Activated CD4-positive, CD25-positive, alpha-beta regulatory T cell treated with anti-CD3 and anti-CD28 coated beads, Interleukin-2, amount 50 U/mL, for 16 hours (primary cell): ENCODE measurements at places on chromosomes 2 and 18.

DNA sequence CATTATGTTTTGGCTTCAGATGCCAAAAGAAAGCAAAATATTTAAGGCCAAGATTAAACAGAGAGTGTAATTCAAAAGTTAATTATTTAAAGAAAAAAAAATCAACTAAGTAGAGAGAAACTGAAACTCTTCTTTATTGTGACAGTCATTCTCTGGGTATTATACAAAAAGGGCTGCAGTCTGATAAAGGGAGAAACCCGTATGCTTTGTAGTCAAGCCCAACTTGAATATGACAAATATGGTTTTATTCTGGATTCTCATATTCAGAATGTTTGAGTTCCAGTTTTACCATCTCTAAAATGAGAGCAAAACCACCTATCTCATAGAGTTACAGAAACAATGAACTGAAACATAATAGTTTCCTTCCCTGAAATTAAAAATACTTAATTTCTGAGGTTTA lies 8.2 kb downstream of the CDH2 start:
- DNase-seq = no peak

DNA sequence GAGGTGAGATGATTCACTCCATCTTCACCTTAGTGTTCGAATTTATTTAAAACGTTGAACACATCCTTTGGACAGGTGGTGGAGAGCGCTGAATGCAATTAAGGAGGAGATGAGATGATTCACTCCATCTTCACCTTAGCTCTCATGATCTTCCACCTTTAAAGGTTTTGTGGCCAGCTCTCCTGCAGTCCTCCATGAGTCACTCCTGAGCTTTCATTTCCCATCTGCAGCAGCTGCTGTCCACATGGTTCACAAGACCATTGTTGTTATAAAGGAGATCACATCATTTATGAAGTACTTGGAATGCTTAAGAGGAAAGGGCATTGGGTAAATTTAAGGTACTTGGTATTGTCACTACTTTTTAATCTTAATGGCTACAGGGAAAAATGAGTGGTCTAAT lies 298.5 kb downstream of the PAX3 start:
- DNase-seq = no peak

- DNase-seq = no peak
These were observed 50.8 kb downstream of the TRIB2 start for GRCh38 chr2:12767541-12767940.

GRCh38 chr2:20403774-20404312 lies 43.0 kb upstream of the RHOB start:
- no peak for DNase-seq

- DNase-seq = no peak
These were observed 111.2 kb downstream of the KLF7 start for GRCh38 chr2:207054521-207054920.

DNA sequence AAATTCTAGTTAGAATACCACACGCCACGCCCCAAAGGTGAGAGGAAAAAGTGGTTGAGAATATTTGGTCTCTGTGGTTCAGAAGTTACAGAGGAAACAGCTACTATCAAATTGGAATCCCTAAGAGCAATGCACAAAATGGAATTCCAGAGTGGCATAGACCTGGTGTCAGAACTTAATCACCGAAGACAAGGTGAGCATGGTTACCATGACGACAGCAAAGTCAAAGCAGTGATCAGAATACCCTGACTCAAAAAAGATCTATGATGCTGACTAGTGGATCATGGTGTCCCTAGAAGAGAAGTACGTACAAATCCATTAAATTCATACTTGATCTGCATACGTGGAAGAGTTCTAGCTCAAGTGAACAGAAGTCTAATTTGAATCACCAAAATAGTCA lies 14.5 kb downstream of the LRRTM4 start:
- DNase-seq = no peak

DNA sequence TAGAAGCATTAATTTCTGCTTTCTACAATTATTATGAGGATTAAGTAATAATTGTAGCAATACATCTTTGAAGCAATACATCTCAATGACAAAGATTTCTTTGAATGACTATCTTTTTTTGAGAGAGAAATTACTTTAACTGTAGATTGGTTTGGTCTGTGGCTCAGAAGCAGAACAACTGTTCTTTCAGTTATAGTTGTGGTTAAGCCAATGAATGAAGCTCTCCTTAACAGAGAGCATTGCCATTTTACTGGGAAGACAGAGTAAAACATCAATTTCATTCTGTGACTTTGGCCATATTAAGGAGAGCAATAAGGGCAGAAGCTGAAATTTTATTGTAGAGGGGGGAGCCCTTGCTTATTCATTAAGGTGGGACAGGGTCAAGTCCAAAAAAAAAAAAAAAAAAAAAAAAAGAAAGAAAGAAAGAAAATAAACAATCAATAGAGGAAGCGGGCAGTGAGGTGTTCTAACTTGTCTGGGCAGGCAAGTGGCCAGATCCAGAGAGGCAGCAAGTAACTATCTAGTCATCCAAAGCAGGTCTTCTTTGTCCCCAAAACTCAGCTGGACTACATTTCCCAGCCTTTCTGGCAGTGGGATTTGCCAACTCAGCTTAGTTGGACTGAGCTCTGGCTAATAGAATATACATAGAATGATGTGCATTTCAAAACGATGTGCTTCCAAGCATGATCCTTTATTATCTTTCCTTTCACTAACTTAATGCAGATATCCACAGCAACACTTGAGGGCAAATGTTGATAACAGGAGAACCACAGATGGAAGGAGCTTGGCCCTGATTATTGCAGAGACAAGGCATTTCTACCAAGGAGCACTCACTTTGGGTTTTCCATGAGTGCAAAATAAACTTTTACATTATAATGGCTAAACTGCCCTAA lies 462.7 kb upstream of the CDH20 start:
- no peak for DNase-seq

DNA sequence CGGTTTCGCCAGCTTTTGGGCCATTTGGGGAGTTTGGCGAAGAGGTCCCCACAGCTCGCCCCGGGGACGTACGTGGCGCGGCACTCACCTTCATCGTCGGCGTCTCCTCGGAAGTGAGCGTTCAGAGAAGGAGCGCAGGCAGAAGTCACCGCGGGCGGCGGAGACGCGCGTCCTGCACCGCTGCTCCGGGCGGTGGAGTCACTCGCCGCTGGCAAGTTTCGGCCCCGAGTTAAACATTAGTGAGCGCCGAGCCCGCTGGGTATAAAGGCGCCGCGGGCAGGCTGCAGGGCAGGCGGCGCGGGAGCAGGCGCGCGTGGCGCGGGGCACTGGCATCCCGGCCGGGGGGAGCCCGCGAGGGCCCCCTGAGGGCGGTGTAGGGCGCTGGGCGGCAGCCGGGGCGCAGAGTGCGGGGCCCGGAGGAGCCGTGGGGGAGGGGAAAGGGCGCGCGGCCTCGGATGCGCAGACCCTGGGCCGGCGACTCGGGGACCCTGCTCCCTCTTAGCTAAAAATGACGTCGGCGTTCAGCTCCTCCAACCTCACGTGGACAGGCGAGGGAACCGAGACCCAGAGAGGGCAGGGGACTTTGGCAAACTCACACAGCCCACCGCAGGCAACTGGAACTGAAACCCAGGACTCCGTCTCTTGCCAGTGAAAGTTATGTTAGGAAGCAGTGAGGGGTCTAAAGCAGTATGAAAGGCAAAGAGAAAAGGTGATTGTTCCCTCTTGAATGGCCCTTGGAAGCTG lies at the start of gene DPP4:
Gene DPP4, minus strand, starts transcription at position 328 of the 744 bp plus-strand sequence. Its CDS starts 234 bp downstream, at position 94.
- DNase-seq = no peak

GRCh38 chr2:71882949-71883472 lies 264.7 kb downstream of the CYP26B1 start:
- DNase-seq = no peak

DNA sequence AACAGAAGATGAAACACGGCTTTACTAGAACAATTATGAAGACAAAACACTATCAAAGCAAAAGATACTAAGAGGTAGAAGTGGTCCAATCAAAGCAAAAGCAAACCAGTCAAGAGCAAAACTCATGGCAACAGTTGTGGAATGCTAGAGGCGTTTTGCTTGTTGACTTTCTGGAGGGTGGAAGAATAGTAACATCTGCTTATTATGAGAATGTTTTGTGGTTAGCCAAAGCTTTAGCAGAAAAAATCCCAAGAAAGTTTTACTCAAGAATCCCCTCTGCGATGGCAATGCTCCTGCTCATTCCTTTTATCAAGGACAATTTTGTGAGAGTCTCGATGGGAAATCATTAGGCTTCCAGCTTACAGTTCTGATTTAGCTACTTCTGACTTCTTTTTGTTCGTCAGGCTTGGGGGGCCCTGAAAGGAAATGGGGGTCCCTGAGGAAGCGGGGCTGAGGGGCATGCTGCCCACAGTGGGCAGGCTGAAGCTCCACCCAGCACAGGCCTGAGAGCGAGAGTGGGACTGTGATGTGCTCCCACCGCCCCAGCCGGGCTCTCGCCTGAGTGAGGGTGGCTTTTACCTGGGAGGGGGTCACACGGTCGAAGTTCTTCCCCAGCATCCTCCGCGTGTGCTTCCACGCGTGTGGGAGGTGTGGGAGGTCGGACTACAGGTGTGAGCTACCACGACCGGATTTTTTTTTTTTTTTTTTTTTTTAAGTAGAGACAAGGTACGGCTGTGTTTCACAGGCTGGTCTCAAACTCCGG lies 49.0 kb upstream of the MC4R start:
- no peak for DNase-seq

DNA sequence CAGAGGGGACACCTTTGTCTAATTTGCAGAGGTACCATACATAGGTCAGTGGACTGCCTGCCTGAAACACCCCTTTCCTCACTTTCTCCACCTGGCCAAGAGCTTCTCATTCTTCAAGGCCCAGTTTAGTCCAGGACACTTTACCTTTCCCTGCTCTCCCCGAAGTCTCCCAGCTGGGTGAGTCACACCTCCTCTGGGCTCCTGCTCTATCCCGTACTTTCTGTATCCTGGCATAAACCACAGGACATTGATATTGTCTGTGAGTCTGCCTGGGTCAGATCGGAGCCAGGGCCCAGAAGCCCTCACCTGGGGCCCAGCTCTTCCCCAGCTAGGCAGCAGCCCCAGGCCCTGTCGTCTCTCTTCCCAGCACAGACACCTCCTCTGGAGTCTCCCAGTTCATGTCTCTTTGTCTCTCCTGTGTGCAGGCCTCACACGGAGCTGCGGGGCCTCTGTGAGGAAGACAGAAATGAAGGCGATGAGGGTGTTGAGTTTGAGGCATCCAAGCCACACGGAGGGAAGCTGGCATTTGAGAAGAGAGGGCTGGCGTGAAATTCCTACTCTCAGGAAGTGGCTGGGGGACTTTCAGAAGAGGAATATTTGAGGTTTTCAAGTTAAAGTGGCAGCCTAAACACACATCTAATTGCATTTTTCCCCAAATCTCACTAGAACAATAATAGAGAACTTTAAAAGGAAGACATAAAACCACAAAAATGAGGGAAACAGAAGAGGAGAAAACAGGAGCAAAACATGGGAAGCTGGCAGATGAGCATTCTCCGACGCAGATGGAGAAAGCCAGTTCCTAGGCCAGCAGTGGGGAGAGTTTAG lies 79.6 kb upstream of the LAPTM4A start:
- DNase-seq = no peak

- no peak for DNase-seq
These were observed 368 bp downstream of the TMEFF2 start for GRCh38 chr2:192194265-192194865.

DNA sequence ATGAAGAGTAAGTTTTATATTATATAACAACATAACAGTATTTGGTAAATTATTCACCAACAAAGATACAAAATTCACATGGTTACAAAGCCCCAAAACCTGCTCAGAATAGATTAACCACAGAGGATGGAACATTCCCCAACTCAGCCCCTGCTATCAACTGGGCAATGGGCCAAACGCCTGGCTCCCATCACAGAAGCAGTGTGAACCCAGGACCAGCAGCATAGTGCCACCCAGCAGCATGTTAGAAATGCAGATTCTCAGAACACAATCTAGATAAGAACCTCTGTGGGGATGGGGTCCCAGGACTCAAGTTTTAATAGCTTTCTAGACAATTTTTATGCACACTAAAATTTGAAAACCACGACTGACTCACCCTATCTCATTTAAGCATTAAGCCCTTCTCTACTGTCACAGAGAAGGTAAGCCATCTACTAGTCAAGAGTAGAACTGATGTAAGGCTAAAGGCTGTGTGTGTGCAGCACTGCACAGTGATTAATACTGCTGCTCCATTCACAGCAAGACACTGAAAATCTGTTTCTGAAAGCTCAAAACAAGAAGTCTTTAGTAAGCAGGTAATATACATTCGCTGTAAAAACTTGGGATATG lies 15.2 kb downstream of the AFG3L2 start:
- no peak for DNase-seq

DNA sequence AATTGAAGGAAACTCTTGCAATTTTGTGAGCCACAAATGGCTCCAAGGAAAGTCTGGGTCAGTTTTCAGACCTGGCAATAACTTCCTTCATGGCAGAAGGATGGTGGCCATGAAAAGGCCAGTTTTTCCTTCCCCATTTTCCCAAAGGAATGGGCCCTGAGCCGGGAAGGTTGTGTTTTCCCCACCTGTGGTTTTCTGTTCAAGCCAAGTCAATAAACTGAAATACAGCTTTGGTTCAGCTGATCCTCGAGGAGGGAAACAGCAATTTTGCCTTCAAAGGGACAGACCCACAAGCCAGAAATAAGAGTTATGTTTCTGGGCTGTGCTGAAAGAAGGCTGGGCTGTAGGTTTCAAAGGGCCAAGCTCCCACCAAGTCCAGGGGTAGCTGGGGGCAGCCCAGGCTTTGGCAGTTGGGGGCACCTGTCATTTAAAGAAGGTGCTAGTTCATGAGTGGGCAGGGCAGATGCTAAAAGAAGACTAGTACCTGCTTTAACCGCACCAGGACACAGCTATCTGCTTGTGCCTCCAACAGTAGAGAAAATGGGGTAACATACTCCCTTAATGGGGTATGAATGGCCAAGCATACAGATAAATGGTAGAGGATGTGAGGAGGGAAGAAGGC lies 97.0 kb downstream of the TTC32 start:
- DNase-seq = no peak

DNA sequence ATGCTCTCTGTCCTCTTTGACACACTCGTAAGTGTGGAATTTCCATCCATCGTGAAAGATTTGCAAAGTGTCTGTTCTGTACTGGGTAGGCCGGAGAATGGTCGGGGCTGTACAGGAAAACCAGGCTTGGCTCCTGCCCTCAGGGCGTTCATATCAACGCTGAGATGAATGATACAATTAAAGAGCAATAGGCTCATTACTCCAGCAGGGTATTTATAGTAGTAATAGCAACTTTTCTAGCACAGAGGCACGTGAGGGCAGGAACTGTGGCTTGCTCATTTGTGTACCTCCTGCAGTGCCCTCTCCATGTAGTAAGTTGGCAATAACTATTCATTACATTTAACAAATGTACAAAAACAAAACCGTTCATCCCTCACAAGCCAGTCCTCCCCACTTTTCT lies 5.3 kb upstream of the NCK2 start:
- DNase-seq = no peak

GRCh38 chr2:16315908-16316307 lies 349.7 kb downstream of the CYRIA start:
- no peak for DNase-seq

DNA sequence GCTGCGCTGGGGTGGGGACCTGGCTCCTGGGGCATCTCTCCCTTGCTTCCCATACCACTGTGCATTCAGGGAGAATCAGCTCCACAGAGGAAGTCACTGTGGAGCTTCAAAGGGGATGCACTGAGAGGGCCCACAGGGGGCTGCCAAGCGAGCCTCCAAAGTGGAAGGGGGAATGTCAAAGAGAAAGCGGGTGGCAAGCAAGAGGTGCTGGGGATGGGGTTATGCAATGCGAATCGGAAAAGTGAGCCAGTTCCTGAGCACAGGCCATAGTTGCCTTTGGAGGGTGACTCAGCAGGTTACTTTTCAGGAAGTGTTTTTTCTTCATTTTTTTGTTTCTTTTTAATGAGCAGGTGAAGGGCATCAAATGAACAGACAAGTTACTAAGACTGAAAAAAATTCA lies 17.6 kb downstream of the PMAIP1 start:
- DNase-seq = no peak
